ENCODE measurements at places on chromosomes 2 and 18.

DNA sequence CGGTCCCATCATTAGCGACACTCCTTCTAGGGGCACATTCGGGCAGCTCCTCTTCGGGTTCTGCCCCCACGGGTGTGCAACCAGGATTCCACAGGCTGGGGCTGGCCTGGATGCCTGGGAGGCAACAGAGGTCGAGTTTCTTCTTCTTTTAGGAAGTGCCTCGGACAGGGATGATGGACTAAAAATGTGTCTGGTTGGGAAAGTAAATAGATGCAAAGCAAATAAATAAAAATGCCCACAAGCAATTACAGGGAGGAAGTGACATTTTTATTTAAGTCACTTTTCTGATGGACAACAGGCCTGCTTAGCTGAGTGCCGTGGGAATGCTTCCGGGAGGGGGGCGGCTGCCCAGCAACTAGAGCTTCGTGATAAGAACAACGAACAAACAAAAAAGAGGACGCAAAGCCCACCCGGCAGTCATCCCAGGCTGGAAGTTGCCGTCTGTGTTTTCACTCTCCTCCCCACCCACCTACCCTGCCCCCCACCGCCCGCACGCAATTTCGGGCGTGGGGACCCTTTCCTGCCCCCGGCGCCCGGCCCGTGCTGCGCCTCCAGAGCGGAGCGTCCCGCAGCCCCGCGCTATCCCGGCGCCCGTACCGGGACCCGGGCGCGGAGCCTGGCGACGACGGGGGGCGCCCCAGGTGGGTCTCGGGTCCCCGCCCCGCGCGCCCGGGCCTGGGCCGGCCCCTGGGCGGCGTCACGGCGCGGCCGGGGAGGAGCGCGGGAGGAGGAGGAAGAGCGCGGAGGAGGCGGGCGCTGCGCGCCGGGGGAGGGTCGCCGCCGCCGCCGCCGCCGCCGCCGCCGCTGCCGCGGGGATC lies 412 bp upstream of the NCK2 start:
- DNase-seq = no peak

GRCh38 chr2:3169106-3169870 lies 208.3 kb downstream of the EIPR1 start:
- DNase-seq = no peak

DNA sequence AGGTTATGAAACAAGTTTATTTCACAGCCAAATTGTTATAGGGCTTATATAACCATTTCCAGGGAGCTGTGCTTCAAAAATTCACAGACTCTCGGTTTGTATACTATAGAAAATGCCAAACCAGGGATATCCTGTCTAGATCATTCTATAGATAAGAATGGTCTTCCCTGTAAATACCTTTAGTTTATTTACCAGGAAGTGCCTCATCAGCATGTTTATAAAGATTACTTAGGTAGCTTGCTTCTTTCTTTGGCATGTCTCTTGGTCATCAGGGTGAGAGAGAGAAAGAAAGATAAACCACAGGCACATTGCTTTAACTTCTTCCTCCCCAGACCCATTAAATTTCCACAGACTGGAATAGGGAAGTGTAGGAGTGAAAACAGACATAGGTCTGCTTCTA lies 439.4 kb downstream of the SPAG16 start:
- no peak for DNase-seq

- DNase-seq = no peak
Measured at GRCh38 chr2:171741189-171741588, 53.9 kb downstream of the DYNC1I2 start.

GRCh38 chr2:109123586-109124201 lies 5.3 kb upstream of the SH3RF3 start:
- DNase-seq = no peak

- no peak for DNase-seq
Measured at GRCh38 chr18:77124452-77124922, 8.1 kb downstream of the MBP start.

Data from stimulated activated CD8-positive, alpha-beta memory T cell treated with anti-CD3 and anti-CD28 coated beads, Interleukin-7, amount 100 ng/mL, for 4 hours (primary cell).